Activated CD8-positive, alpha-beta memory T cell treated with anti-CD3 and anti-CD28 coated beads, Interleukin-2, amount 50 U/mL, for 48 hours (primary cell): ENCODE measurements at places on chromosomes 6 and 20.

- DNase-seq, result no peak
Measured at GRCh38 chr6:98333273-98333672, 501.1 kb upstream of the POU3F2 start.

GRCh38 chr6:43837507-43837906, 67.5 kb downstream of the VEGFA start:
- no peak for DNase-seq

GRCh38 chr20:54984104-54984448, 508.7 kb downstream of the DOK5 start:
- DNase-seq, result no peak

DNA sequence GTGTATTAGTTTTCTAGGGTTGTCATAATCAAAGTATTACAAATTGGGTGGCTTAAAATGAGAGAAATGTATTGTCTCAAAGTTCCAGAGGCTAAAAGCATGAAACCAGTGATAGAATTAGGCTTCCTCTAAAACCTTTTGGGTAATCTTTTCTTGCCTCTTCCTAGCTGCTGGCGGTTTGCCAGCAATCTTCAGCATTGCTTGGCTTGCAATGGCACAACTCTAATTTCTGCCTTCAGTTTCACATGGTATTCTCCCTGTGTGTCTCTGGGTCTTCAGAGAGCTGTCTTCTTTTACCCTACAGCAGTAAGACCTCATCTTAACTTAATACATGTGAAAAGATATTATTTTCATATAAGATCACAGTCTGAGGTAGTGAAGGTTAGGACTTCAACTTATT, 479.1 kb upstream of the GJE1 start:
- DNase-seq, result no peak

DNA sequence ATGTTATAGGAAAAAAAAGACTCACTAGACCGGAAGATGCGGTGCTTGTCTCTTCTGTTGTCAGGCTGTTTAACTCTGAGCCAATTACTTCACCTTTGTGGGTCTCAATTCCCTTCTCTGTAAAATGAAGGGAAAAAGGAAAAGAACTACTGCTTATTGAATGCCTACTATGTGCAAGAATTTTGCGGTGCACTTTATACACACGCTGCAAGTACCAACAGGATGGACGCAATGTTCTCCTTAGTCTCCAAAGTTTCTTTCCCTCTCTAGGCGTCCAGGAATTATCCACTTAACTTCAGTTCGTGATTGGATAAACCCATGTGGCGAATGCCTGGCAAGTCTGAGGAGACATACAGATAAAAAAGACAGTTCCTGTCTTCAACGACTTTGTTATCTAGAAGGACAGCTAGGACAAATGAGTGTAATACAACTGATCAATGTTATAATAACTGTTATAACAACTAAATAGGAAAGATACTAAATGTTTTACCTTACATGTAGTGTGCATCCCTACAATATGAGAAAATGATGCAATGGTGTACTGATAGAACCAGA, 69.0 kb upstream of the JARID2 start:
- no peak for DNase-seq

DNA sequence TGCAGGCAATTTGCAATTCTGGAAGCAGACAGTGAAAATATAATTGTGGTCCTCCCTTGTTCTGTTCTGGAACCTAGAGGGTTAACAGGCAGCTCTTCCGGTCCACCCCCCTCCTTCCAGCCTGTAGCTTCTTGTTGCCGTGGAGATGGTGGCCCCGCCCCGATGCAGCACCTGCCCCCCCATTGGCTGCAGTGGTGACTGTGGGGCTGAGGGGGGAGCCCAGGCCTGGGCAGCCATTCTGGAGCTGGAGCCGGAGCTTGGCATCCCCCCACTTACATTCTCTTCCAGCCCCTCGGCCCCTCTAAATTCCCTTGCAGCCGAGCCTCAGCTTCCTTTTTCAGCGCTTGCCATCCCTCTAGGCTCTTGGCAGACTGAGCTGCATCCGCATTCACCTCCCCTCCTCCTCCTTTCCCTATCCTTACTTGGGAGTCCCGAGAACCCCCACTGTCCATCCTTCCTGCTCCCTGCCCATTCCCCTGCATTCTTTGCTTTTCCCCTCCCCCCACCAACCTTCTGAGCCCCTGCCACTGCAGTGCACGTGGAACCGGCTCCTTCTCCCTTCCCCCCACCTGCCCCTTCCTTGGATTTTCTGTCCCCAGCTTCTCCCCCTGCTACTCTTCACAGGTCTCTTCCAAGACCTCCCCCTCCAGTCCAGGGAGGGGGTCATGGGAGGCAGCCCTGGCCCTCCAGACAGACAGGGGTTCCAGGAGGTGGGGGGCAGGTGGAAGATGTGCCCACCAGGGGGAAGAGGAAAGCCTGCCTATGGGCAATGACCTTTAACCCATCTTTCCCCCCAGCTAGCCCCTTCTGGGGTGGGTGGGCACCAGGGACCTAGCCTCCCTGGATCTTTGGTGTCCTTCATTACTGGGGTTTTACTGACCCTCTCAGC, 11.4 kb downstream of the SYNGAP1 start:
- DNase-seq, result peak; percentile 87

DNA sequence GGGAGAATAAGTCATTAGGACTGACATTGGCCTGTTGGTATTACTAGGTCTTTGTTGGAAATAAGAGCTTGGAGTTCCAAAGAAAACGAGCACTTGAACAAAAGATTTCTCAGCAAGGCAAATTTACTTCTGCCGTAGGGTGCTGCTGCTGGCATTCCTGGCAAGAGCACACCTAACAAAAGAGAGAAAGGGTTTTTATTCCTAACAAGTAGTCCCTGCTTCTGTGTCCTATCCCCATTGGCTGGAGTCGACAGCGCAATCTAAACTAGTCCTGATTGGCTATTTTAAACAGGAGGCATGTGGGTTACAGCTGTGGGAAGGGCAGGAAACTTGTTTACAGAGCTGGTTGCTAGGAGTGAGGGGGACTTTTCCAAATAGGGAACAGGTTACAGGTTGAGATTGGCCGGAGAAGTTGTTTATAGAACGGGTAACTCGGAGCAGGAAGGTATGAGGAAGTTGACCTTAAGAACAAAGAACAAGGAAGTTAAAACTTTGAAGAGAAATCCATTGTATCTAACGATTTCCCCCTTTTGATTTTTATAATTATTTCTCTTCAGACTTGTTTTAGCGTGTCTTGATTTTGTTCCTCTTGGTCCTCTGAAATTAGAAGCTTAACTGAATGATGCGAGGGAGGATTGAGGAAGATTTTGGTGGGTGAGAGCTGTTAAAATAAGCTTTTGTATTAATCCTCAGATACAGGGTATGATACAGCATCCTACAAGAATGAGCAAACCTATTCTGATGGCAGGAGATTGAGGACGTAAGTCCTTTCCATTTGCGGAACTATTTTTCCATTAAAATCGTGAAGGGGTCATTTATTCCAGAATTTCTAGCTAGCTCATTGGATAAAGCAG, 3.4 kb upstream of the ZNFX1 start:
- DNase-seq, result no peak

DNA sequence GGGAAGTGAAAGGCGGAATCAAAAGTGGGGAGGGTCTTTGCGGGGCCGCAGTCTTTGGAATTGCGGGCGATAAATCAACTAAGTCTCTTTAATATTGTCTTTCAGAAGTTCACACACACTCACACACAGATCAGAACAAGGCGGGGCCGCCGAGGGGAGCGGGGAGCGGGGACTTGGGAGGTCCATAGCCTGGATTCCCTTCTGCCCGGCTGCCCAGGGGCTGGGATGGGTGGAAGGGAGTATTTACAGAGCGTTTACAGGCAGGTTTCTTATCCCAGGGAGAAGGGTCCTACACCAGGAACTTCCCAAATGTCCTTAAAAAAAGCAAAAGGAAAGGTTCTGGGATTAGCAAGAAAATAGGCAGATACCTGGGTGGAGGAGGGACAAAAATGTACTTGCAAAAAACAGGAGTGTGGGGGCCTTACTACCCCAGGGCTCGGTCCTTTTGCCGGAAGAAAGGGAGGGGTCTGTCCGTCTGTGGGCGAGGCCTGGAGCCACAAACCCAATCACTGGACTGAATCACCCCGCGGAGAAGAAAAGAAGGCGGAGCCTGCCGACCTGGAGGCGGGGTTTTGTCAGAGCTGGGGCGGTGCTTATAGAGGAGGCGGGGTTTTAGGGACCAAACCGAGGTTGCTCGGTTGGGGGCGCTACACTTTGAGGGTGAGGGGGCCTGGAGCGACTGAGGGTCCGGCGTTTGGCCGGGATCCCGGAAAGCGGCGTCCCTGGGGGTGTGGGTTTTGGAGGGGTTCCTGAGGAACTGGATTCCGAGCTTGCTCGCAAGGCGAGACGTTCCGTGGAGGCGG, 3.2 kb downstream of the PRRT1 start:
- peak; percentile 85 for DNase-seq

DNA sequence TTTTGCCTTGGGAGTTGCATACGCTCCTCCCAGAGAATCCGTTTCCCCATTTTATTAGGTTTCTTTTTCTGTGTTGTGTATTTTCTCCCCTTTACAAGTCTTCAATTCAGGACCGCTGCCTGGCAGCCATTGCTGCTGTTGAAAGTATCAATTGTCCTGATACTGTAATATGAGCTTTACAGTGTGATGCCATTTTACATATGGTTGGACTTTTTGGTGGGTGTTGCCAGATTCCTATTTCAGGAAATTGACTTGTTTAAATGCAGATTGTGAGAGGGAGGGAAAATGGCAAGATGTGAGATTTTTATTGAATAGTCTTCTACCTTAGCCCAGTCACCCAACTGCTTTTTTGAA, 1.2 kb downstream of the PANK2 start:
- no peak for DNase-seq

- no peak for DNase-seq
Measured at GRCh38 chr20:17882065-17882833, 86.3 kb downstream of the SNX5 start.

GRCh38 chr20:2387180-2387577, 6.5 kb downstream of the TGM6 start:
- DNase-seq, result peak; percentile 85

DNA sequence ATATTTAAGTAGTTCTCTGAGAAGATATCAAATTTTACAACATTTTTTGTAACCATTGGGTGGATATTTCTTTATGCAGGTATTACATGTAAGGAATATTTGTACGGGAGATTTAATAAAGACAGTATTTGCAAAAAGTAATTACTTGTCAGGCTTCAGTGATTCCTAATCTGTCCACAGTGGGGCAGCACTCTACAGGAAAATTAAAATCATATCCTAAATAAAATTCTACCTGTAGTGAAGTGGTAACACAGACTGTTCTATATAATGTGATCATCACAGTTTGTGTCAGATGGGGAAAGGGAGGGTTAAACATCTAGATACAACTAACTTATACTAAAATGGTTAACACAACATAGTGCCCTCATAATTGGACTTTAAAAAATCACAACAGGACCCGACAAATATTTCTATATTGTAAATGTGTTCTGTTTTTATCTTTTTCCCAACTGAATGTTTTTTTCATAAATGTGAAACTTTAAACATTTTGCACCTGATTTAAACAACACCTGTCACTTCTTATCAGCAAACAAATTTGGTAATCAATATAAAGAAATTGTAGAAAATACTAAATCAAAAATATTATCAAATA, 145.6 kb upstream of the MANEA start:
- no peak for DNase-seq

GRCh38 chr6:5044866-5045265, 40.3 kb upstream of the PPP1R3G start:
- DNase-seq, result no peak

GRCh38 chr6:30206799-30207618, 6.2 kb downstream of the TRIM26 start:
- no peak for DNase-seq

DNA sequence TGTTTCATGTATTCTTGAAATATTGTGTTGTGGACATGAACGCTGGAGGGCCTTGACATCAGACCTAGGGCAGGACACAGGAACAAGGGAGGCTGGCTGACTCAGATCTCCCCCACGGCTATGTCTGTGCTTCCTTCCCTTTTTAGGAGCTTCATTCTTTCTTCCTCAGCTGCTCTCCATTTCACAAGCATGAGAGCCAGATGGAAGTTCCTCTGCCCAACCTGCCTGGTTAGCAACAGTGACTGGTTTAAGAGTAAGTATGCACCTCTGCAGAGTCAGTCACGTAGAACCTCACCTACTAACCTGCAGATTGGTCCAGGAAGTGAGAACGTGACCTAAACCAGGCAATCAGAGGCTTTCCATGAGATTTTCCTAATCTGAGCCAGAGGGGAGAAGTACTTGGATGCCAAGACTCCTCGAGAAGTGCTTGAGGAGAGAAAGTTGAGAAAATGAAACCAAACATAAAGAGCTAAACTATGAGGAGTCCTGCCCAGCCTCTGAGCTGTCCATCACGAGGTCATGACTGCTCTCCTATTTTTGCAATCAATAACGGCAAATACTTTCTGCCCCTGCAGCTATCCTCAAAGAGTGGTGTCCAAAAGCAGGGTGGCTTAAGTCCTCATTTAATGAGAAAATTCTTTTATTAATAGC, 465.2 kb upstream of the CITED2 start:
- no peak for DNase-seq

GRCh38 chr6:131096786-131097185, 33.7 kb upstream of the EPB41L2 start:
- DNase-seq, result no peak

GRCh38 chr6:16683641-16684194, 77.5 kb downstream of the ATXN1 start:
- DNase-seq, result no peak

DNA sequence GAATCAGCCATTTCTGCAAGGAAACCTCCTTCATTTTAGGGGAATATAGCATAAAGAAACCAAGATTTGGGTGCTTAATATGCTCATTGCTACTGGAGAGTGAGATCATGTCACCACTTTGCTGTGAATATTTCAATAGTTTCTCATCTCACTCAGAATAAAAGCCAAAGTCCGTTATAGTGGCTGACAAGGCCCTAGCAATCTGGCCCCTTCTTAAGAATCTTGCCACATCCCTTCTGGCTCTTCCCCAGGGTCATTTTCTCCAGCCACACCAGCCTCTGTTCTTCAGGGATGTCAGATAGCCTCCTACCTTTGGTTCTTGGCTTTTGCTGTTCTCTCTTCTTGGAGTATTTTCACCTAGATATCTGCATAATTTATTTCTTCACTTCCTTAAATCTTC, 24.8 kb upstream of the MLIP start:
- DNase-seq, result no peak

- peak; percentile 97 for DNase-seq
Measured at GRCh38 chr6:44072959-44073611, 54.2 kb downstream of the MRPL14 start.

- peak; percentile 74 for DNase-seq
Measured at GRCh38 chr6:166998256-166999144, 697 bp upstream of the CEP43 start.
